ENCODE measurements at places on chromosomes 4 and X.

DNA sequence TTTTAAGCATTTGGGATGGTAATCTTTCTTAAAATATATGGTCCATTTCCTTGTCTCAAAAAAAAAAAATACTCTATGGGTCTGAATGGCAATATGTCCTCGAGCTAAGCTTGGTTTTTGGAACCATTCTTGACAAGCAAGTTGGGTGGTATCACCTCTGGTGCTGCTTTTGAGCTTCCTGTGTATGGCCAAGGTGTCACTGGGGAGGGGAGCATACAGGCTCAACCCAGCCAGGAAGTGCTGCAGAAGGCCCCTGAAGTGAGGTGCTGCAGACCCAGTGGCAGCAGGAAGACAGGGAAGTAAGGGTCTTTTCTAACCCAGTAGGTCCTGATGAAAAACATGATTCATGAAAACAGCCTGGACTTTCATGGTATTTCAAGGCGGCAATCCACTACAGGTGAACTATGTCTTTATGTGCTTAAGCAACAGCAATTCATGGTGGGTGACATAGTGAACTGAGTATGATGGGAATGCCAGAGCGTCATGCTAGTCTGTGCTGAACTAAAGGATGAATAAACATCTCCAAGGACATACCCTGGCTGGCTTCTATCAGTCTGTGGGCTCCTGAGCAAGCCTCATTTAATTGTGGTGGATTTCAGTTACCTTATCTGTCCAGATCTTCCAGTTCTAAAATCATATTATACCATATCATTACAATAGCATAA, 15.1 kb downstream of the TRAPPC2 start:
- DNase-seq = no peak

DNA sequence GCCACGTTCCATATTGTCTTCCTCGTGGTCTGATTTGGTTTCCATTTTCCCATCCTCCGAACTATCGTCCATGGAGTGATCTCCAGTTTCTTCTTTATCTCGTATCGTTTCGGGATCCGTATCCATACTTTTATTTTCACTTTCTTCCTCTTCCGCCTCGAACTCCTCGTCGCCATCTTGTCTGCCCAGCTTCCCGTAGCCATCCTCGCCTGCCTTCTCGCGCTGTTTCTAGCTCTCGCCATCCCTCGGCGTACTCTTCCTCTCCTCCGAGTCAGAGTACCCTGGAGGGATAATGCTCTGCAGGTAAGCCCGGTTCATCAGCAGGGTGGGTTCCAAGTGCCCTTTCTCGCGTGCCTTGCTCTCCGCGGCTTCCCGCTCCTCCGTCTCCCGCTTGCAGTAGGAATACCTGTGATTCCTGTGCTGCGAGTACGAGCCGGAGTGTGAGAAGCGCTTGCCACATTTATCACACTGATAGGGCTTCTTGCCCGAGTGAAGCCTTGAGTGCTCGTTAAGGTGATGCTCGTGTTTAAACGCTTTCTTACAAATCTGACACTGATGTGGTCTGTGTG, 134.5 kb upstream of the TAPT1 start:
- DNase-seq = no peak

- DNase-seq = no peak
Observed at GRCh38 chr4:128633067-128633466, 176.4 kb upstream of the JADE1 start.

DNA sequence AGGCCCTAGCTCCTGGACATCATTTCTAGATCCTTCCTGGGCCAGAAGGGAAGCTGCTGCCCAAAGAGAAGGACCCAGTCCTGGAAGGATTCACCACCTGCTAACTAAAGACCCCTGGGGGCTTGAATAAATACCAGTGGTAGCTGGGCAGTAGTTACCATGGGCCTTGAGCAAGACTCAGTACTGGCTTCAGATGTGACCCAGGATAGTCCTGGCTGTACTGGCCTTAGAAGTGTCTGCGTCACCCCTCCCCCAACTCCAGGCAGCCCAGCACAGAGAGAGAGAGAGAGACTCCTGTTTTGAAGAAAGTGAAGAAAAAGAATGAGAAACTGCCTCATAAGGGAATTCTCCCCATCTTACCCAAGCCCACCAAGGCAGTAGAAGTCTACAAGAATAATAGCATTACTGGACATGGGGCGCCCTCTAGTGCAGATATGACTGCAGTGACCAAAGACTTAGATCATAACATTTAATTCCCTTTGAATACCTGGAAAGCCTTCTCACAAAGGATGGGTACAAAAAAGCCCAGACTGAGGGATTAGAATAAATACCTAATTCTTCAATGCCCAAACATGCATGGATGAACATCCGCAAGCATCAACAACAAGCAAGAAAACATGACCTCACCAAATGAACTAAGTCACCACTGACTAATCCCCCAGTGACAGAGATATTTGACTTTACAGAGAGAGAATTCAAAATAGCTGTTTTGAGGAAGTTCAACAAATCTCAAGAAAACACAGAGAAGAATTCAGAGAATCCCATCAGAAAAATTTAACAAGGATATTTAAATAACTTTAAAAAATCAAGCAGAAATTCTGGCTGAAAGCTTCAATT, 171.8 kb downstream of the HNRNPD start:
- DNase-seq = no peak

- no peak for DNase-seq
Observed at GRCh38 chrX:1531096-1531890, 5.7 kb downstream of the P2RY8 start.
